Stimulated activated CD8-positive, alpha-beta memory T cell treated with anti-CD3 and anti-CD28 coated beads, Interleukin-2, amount 100 ng/mL, for 1 hour (primary cell): ENCODE measurements at places on chromosomes 4 and X.

GRCh38 chr4:189845145-189845846, 95.4 kb upstream of the FRG1 start:
- DNase-seq, result no peak

GRCh38 chrX:132292793-132293192, 73.5 kb upstream of the RAP2C start:
- no peak for DNase-seq

GRCh38 chr4:140653718-140654494, 85.1 kb upstream of the UCP1 start:
- DNase-seq, result no peak

GRCh38 chr4:26737385-26737784, 123.3 kb upstream of the STIM2 start:
- DNase-seq, result no peak

GRCh38 chr4:149466446-149466845, 349.2 kb downstream of the IQCM start:
- no peak for DNase-seq

- DNase-seq, result no peak
These were observed 42.7 kb upstream of the CITED1 start for GRCh38 chrX:72348247-72348979.

DNA sequence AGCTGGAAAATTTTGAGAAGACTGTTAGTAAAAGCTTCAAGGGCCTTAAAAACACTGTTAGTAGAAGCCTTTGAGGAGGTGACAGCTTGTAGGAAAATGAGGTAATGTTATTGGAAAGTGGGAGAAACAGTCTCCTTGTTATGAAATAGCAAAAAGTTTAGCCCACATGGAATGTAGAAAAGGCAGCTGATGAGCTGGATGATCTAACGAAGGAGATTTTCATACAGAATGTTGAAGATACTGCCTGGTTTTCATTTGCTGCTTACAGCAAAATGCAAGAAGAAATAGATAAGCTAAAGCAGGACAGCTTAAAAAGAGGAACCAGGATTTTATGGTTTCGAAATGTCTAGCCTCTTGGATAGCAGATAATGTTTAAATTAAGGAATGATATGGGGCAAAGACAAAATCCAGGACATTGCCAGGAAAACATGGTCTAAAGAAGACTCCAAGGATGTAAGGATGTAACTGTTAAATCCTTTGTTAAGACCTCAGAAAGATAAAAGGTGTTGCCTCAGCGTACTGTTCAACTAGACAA, 10.2 kb upstream of the STBD1 start:
- DNase-seq, result no peak
